ENCODE measurements at places on chromosomes 3 and 15.

- DNase-seq, result no peak
Measured at GRCh38 chr3:106299300-106300098, 430.7 kb upstream of the CBLB start.

DNA sequence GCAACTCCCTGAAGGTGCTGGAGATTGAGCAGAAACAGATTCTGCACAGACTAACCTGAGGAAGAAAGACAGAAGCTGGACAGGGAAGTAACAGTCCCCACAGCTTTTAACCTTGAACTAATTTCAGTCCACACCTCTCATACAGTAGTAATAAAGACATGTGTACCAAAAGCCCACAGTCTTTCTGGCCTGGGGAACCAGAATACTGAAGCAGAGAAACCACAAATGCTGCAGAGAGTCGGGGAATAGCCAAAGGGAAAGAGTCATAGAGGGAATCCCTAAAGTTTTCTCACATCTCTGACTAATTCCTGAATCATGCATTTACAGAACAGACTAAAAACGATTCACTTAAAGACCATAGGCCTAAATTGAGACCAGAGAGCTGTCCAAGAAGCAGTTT, 503.4 kb upstream of the NECTIN3 start:
- no peak for DNase-seq

DNA sequence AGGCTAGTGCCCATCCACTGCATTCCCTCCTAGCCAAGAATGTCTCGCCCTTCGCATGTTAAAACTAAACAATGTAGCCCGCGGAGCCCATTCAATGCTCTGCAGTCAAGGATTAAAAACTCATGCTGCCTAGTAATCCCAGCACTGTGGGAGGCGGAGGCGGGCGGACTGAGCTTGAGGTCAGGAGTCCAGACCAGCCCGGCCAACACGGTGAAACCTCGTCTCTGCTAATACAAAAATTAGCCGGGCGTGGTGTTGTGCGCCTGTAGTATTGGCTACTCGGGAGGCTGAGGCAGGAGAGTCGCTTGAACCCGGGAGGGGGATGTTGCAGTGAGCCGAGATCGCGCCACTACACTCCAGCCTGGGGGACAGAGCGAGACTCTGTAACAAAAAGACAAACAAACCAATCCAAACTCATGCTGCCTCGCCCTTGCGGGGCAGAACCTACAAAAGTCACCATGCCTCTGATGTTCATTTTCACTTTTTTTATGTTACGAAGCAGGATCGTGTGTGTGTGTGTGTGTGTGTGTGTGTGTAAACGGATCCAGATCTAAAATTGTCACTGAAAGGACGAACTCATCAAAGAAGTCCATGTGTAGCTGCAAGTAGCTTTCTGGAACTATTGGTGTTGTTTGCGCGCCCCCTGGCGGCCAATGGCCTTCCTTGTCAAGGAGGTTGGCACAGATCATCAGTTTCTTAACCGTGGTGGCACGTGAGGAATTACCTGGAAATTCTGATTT, 54.8 kb upstream of the SPESP1 start:
- peak; percentile 98 for DNase-seq

GRCh38 chr3:189298469-189299375, 127.0 kb downstream of the TPRG1 start:
- no peak for DNase-seq

GRCh38 chr3:43512754-43513404, 108.9 kb downstream of the ANO10 start:
- DNase-seq, result no peak

DNA sequence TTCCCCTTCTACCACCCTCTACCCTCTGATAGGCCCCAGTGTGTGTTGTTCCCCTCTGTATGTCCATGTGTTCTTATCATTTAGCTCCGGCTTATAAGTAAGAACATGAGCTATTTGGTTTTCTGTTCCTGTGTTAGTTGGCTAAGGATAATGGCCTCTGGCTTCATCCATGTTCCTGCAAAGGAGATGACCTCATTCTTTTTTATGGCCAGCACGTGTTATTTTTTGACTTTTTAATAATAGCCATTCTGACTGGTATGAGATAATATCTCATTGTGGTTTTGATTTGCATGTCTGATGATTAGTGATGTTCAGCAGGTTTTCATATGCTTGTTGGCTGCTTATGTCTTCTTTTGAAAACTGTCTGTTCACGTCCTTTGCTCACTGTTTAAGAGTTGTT, 63.1 kb upstream of the NPHP3 start:
- no peak for DNase-seq
